Thoracic aorta (tissue), 2 donors: ENCODE measurements at places on chromosomes 2 and 18.

- DNase-seq: no peak
These were observed 90.8 kb downstream of the EPB41L3 start for GRCh38 chr18:5452943-5453443.

DNA sequence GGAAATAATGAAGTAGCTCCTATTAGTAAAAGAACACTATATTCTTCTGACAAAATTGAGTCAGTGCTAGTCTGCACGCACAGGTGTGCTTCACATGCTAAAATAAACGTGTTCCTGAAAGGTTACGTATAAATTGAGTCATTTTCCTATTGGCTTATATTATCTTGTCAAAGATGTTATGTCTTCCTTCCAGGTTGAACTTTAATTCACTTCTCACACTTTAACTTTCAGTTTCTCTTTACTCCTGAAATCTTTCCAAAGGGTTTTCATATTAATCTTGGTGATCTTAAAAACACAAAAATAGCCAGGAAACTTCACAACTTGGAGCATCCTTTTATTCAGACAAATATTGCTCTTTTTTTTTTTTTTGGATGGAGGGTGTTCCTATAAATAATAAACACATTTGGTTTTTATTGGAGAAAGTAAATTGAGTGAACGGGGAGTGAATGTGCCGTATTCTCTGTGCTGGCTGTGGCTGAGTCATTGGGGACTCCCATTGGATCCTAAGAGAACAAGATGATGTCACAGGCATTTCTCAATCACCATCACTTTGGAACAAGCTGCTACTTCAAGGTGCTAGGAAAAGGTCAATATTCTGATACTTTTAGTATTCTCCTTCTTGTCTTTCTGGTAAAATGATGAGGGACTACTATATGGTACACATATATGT, 150.2 kb upstream of the SPATS2L start:
- no peak for DNase-seq

DNA sequence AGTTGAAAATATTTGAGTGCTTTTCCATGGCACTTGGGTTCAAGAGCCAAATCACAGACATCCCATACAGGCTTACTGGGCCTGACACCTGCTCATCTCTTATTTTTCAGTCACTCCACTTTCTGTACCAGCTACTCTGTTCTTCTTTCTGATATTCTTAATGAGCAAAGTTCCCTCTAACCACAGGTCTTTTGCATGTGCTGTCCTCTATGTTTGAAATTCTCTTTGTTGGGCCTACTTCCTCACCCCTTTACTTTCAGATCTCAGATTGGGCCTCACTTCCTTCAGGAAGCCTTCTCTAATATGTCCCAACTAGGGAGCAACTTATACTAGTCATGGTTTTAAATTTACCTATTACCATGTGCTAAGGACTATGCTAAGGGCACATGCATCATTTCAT, 81.8 kb upstream of the RBMS1 start:
- no peak for DNase-seq

GRCh38 chr2:161019311-161019710, 140.9 kb upstream of the TANK start:
- DNase-seq: no peak
